ENCODE measurements at places on chromosomes 4 and X. TPM values are rescaled to one million over a fixed set of nuclear protein-coding genes. Genes with fewer than 3 reads are reported as not detected.

The ZCCHC18 gene
- total RNA-seq = 5.2 TPM

The FGA gene
- not detected for total RNA-seq

The TMSB15A gene
- 1.6 TPM for total RNA-seq

The LUZP4 gene
- total RNA-seq = not detected

The NOA1 gene
- total RNA-seq = 22.6 TPM

DNA sequence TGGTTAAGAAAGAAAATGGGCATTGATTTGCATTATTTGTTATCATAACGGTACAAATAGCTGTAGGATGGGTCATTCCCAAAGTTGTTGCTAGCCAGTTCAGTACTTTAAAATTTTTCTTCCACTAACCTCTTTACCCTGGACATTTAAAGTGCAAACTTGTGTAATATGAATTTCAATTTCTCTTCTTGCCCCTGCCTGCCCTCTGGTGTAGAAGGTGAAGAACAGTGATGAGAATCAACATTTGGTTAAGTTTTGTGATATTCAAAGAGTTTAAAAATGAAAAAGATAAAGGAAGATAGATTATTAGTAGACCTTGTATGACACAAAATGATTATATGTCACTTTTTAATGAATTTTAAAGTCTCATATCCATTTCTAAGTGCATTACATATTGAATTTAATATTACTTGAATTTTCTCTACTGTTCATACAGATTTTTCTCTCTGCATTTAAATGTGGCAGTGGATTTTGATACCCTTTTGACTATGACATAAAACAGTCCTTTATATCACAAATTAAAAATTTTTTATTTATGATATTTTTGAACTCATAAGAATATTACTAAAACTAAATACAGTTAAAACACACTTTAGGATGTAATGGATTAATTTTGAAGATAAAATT, 337.7 kb downstream of the BMPR1B start:
- no peaks in the 10 kb centered on the region for H3K4me1 ChIP-seq
- H3K27ac ChIP-seq = no peak overlapping the region
- H3K36me3 ChIP-seq = no peaks in the 10 kb centered on the region
- no peak for DNase-seq
- H3K4me3 ChIP-seq = no peak overlapping the region
- H3K27me3 ChIP-seq = no peaks in the 10 kb centered on the region

- no peak overlapping the region for H3K27ac ChIP-seq
- no peaks in the 10 kb centered on the region for H3K27me3 ChIP-seq
- DNase-seq = no peak
Observed at GRCh38 chr4:147994076-147994475, 262.2 kb downstream of the ARHGAP10 start.

- DNase-seq = no peak
- H3K4me3 ChIP-seq = no peak overlapping the region
- no peaks in the 10 kb centered on the region for H3K4me1 ChIP-seq
- H3K27ac ChIP-seq = no peak overlapping the region
Observed at GRCh38 chrX:9171841-9172463, 138.0 kb upstream of the FAM9B start.

GRCh38 chr4:66307641-66308438, 637.6 kb upstream of the EPHA5 start:
- H3K27me3 ChIP-seq = no peaks in the 10 kb centered on the region
- no peak overlapping the region for H3K27ac ChIP-seq
- no peak overlapping the region for H3K4me3 ChIP-seq
- H3K4me1 ChIP-seq = no peaks in the 10 kb centered on the region
- no peak for DNase-seq

DNA sequence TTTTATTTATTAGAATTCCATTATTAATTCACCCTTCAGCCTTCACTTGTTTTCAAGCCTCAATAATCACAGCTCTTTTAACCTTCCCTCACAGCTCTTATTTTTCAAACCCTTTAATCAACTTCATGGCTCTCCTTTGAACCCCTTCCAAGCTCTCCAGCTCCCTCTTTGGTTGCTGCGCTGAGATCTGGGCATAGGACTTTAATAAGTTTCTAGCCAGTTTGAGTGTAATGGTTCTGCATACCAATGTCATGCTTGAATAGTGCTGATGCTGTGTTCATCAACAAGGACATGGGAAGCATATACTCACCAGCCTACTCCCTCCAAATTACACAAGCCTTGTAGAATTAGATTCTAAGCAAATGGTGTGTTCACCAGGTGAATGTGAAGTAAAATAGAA, 3.5 kb upstream of the RNF212 start:
- H3K27me3 ChIP-seq = peaks cover 3% of the 10 kb centered on the region
- H3K27ac ChIP-seq = no peak overlapping the region
- H3K4me3 ChIP-seq = no peak overlapping the region
- DNase-seq = no peak
- H3K36me3 ChIP-seq = no peaks in the 10 kb centered on the region

- H3K27ac ChIP-seq = no peak overlapping the region
- DNase-seq = no peak
- H3K27me3 ChIP-seq = peaks cover 32% of the 10 kb centered on the region
- H3K4me3 ChIP-seq = no peak overlapping the region
- no peaks in the 10 kb centered on the region for H3K36me3 ChIP-seq
- no peaks in the 10 kb centered on the region for H3K4me1 ChIP-seq
Observed at GRCh38 chrX:153947009-153947769, 2.7 kb upstream of the RENBP start.
